Kidney tubule cell (primary cell): ENCODE measurements at places on chromosomes 7 and 10.
A peak's percentile ranks its signal among the peaks of the same experiment; 100 is the strongest.

DNA sequence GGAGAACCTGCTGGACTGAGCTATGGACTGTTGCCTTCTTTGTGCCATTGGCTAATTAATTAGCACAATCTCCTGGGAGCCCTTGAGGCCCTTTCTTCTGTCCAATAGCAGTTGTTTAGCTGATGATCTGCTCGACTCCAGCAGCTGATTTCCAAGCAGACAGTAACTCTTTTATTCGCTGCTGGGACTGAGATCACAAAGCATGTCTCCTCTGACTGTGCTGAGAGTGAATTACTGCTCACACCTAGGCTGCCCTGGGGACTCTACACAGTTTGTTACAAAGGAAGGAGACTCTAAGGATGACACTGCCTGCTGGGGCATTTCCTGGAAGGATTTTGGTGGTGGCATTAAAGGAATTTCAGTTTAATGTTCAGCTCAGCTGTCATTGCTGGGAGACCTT lies 31.4 kb downstream of the CASP7 start:
- DNase-seq: peak; percentile 60

DNA sequence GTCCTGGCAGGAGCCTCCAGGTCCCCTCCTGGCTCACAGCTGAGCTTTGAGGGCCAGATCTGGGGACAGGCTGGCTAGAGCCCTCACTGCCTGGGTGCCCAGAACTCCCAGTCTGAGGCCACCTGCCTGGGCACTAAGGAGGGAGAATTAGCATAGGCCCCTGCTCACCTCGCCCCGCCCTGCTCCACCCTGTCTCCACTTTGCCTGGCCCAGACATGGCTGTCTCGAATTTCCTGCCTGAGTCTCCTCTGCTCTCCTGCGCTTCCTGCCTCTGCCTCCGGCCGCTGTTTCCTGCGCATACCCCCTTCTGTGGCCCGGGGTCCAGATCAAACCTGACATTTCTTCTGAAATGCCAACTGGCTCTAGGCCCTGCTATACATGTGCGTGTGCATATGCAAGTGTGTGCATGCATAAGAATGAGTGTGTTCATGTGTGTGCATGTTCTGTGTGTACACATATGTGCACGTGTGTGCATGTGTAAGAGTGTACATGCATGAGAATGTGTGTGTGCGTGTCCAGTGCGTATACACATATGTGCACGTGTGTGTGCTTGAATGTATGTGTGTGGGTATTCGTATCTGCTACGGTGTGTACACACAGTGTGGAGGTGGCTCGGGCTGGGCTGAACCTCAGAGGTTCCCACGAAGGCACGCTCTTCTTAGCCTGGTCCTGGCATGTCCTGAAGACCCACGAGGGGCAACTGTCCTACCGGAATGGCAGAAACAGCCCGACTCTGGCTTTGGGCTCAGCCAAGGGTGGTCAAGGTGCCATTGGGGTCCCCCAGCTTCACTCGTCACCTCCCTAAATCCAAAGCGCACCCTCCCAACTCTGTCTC lies 64.9 kb downstream of the MYL10 start:
- DNase-seq: no peak

DNA sequence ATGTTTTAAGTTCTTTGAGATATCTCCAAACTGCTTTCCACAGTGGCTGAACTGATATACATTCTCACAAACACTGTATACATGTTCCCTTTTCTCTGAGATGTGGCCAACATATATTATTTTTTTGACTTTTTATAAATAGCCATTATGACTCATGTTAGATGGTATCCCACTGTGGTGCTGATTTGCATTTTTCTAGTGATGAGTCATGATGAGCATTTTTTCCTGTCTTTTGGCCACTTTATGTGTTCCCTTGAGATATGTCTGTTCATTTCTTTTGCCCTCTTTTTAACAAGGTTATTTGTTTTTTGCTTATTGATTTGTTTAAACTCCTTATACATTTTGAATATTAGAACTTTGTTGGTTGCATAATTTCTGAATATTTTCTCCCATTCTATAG lies 1055.1 kb downstream of the NXPH1 start:
- DNase-seq: peak; percentile 50

GRCh38 chr7:49166441-49166840 lies 242.1 kb downstream of the CDC14C start:
- DNase-seq: peak; percentile 11

GRCh38 chr10:23157691-23158369 lies 34.3 kb upstream of the PTF1A start:
- peak; percentile 60 for DNase-seq

DNA sequence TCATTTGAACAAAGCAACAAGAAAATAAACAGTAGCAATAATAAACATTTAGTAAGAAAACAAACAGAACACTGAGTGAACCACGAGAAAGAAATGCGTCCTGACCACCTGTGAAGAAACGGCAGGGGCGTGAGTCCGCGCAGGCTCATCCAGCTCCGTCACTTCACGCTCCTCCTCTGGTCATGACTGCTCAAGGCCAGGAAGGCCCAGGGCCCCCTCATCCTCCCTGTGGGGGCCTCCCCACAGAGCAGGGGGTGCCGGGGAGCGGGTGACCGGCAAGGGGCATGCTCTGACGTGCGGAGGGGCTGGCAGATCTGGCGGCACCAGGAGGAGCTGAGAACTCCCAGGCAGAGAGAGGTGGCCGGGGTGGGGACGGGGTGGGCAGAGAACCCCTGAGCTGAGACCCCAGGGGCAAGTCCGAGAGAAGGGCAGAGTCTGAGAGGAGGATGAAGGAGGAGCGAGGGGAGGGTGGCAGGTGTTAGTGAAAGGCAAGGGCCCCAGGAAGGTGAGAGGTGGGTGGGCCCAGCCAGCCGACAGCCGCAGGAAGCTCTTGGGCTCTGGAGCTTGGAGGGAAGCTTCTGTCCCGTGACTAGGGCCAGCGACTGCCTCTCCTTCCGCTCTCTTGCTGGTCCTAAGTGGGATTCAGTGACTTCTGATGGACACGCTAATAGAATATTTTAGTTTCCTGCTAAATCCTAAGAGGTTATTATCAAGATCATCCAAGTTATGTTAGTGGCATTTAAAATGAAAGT lies 223.9 kb downstream of the TCERG1L start:
- no peak for DNase-seq

DNA sequence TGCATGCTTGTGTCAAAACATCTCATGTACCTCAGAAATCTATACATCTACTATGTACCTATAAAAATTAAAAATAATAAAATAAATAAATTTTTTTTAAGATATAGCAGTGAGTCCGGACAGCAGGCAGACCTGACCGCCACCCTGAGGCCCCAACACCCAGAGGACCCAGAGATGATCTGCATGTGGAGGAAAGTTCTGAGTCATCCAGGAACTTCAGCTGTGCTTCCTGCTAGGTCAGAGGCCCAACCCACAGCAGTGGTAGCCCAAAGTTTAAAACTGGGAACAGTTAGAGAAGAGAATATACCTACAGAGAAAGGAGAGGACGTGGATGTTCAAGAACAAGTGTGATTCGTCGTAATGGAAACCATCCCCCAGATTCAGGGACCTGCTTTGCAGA lies 683.7 kb upstream of the NRP1 start:
- DNase-seq: peak; percentile 40

DNA sequence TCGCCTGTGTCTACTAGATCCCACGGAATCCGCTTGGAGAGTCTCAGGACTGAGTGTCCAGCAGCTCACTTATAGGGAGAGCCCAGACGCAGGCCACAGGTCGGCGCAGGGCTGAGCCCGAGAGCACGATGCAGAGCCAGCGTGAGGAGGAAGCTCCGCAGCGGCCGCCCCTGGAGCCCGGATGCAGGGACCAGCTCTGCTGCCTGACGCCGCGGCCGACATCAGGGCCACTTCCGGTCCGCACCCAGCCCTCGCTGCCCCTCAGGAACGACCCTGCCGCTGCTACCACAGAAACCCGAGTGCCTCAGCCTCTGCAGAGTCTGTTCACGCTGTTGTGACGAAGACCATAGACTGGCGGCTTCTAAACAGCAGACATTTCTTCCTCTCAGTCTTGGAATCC lies 275.8 kb upstream of the PPP2R2D start:
- no peak for DNase-seq

- DNase-seq: no peak
Observed at GRCh38 chr7:141752634-141753033, 11.3 kb upstream of the TAS2R3 start.

- peak; percentile 83 for DNase-seq
Observed at GRCh38 chr7:128902761-128903585, 7.5 kb downstream of the KCP start.

DNA sequence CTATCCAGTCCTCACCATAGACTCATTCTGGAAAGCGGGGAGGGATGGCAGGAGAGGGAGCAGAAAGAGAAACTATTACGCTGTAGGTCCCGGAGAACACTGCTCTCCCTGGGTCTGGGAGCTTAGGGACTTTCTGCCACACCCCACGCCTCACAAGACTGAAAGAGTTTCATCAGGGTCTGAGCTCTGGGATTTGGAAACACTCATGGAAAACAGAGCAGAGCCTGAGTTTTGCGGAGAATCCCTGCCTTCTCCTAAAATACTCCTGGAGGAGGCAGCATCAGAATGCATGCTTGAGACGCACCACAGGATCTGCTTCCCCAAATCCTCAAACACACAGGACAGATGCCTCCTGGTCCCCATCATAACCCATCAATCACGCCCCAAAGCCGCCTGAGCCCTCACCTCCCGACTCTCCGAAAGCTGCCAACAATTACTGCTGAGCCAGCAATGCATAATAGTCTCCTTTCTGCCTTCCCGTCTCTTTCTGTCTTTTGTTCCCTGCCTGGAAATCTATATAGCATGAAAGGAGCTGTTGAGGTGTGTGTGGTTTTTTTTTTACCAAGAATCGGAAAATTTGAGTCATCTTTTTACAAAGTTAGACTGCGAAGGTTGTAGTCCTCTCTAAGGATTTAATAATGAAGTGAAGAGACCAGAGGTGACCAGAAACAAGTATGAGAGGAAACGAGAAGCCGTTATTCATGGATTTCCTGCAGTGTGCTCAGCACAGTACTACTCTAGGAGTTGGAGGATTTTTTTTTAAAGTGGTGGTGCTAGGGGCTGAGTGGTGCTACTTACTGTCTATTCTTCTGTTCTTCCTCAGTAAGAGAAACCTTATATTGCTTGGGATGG lies 37.7 kb downstream of the ASB13 start:
- DNase-seq: no peak

GRCh38 chr7:30633223-30633622 lies 38.5 kb downstream of the GARS1 start:
- no peak for DNase-seq

DNA sequence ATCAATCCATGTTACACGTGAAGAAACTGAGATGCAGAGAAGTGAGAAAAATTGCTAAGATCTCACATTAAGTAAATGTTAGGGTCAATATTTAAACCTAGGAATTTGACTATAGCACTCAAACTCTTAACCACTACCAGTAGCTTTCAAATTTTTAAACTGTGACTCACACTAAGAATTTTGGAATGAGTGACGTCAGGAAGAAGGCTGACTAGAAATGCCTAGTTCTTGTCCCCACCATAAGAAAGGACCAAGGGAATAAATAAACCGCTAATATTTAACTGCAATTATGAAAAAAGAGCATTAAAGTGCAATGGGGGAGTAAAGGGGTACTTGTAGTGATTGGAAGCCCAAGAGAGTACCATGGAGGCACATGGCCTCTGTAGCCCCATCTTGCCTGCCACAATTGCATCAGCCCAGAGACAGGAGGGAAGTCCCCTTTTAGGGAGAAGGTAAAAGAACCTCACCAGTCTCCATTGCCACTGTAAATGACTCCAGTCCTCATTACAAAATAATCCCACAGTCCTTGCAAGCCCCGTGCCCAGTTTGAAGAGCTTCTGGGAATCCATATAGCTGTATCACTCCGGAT lies 3.5 kb upstream of the AKR1B1 start:
- peak; percentile 91 for DNase-seq

DNA sequence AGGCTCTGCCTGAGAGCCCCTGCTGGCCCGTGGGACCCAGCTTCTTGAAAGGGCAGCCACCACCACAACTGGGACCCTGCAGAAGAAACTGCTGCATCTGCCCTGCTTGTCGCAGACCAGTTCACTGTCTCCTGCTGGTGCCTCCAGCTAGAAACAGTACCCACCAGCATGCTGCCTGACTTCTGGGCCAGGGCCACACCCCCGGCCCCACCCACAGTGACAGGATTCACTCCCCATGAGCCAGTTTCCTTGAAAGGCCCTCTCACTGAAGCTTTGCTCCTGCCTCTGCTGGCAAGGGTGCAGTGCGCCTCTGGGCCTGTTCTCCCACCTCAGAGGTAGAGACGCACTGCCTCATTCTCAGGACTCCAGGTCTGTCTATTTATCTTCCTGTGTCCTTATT lies 32.4 kb downstream of the ANXA11 start:
- DNase-seq: no peak

GRCh38 chr7:112873831-112874553 lies 83.8 kb upstream of the TMEM168 start:
- DNase-seq: peak; percentile 24

DNA sequence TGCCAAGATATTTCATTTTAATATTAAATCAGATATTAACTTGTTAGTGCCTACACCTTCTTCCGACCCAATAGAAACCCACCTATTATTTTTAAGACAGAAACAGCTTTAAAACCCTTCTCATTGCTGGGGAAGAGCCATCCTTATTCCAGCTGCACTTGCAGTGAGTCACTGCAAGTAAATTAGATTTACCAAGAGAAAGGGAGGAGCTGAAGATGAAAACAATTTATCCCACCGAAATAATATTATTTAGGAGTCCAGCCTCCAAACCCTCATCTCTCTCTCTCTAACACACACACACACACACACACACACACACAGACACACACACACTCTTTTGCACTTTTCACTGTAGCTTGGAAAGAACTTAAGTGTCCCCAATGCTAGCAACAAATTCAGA lies 26.9 kb downstream of the TWIST1 start:
- DNase-seq: no peak

- no peak for DNase-seq
Observed at GRCh38 chr7:157021871-157022680, 11.6 kb upstream of the MNX1 start.

DNA sequence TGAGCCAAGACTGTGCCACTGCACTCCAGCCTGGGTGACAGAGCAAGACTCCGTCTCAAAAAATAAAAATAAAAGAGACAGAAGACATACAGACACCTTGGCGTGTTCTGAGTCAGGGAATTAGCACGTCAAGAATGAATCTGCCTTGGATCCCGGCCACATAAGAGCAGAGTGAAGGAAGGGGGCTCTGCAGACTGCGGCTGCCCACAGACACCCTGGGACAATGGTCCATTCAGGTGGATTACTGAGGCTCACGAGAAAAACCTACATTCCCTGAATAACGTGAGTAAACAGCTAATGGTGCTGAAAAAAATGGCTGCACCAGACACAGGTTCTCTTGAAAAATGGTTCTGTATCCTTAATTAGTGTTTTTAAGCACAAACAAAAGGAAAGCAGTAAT lies 100.1 kb upstream of the FGFR2 start:
- DNase-seq: peak; percentile 14

DNA sequence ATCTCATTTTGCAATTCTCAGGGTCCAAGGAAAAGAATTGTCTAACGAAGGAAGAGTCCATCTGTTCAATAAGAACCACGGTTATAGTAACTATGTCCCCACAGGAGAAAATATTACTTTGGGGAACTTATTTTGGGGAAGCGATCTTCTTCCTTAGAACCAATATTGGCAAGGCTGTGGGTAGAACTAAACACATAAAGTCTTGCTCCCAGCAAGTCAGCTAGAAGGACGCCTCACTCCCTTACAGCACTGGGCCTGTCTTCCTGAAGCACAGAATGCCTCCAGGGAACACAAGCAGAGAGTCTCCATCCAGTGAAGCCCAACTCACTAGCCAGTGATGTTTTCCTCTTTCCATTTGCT lies 30.2 kb downstream of the C10orf71 start:
- DNase-seq: no peak

GRCh38 chr7:100118388-100119071 lies 628 bp downstream of the TAF6 start:
- no peak for DNase-seq
